ENCODE measurements at places on chromosomes 1 and 21.

DNA sequence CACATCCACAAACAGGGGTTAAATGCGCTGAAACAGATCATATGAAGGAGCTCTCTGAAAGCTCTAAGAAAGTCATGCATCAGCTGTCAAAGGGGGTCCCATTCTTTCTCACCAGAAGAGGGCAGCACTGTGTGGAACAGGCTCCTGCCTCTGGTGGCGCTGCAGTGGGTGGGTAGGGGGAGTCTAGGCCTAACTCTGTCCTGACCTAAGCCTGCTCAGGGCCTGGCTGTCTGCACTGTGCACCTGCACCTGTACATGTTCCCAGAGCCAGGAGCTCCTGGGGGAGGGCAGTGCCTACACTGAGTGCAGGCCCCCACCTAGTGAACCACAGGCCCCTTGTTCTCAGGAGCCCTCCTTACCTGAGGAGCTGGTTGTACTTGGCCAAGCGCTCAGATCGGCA, 16.0 kb downstream of the ENO1 start:
- DNase-seq, result peak; percentile 73

DNA sequence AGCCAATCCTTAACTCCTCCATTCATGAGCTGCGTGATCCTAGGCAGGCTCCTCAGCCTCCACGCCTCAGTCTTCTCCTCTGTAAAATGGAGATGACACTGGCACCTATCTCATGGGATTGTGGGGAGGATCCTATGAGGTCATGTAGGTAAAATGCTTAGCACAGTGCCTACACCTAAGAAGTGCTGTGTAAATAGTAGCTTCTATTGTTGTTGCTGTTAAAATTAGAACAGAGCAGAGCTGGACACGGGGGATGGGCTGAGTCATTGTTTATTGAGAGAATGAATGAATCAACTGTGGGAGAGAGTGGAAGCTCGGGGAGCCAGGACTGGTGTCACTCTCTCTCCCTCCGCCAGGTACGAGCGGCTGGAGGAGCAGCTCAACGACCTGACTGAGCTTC, 43.0 kb downstream of the TMCC2 start:
- no peak for DNase-seq

DNA sequence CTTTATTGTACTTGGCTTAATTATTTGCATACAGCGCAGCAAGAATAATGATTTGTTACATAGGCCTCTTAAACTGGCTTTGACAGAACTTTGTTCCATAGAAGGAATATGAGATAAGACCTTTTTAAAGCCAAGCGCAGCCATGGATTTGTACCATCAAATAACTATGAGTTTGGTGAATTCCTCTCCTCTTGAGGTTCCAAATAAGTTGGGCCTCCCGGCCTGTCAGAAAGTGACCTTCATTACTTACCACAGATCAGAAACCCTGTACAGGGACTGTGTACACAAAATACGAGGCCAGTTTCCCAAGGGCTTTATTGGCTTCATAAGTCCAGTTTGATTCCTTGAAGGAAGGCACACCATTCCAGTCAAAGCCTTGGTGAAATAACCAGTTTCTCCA, 21.8 kb upstream of the HSD3B1 start:
- no peak for DNase-seq

DNA sequence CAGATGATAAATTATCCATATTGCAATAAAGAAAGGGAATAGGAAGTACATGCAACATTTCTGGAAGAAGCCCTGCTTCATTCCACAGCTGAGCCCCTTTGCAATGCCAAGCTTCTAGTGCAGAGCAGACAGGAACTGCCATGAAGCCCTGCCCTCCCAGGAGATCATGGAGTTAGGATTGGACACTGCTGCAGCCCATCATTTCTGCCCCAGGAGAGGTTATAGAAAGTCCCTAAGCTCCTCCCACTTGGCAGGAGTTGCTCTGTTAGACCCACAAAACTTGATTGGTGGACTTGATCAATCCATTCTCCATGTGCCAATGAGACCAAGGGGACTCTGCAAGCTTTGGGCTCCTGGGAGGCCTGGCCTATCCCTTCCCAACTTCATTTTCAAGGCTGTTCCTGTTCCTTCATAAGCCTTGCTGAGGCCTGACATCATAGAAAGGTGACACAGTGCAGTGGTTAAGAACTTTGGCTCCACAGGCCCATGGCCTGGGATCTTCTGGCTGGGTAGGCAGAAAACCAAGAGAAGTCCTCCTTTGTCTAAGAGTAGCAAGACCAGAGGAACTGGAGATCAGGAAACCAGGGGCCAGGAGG, 1.3 kb upstream of the LAPTM5 start:
- no peak for DNase-seq

DNA sequence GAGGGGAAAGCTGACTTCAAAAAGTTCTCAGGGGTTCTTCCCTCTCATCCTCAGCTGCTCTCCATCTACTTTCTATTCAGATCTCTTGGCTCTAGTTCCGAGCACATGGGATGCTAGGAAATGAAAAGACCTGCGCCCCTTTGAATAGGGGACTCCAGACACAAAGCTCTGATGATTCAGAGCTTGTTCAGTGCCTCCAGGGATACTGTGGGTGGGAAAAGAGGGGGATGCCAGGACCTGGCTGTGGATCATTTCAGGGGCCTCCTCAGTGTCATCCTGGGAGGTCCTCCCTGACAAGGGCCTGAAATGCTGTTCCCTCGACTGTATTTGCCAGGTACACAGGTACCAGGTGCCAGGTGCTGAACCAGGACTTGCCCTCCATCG, 943 bp upstream of the KIAA0040 start:
- no peak for DNase-seq

DNA sequence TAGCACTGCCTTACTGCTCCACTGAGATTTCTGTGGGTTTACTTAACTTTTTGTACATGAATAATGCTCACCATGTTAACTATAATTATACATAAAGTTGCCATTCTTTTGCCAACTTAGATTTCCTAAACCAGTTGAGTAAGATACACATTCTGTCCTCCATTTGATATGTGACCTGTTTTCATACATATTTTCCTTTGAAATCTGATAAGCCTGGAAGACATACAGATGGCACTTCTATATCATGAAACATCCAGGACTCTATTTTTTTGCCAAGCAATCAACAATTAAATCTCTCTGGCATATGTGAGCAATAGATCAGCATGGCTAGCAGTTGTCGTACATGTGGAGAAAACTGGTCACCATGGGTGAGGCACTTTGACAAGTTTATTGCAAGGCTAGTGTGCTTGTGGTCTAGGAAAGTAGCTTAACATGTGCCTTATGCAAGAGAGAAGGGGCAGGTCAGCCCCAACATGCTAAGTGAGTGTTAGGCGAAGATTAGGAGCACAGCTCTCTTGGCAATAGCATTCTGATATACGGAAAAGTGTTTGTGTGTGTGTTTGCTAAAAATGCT, 14.2 kb downstream of the PRRX1 start:
- no peak for DNase-seq

GRCh38 chr1:241999026-241999425, at the start of gene MAP1LC3C:
MAP1LC3C (minus strand) TSS chr1:241999098; CDS start chr1:241999008, 90 bp downstream.
- no peak for DNase-seq

GRCh38 chr1:26177182-26177684, at the start of gene CNKSR1:
CNKSR1 (plus strand) TSS chr1:26177491; CDS start chr1:26177548, 57 bp downstream.
- no peak for DNase-seq

- no peak for DNase-seq
These were observed 23.9 kb downstream of the DCAF8 start for GRCh38 chr1:160238408-160238807.

- DNase-seq, result no peak
These were observed 59.4 kb upstream of the ATP1B1 start for GRCh38 chr1:169047074-169047473.

- DNase-seq, result no peak
These were observed 271.8 kb downstream of the HLX start for GRCh38 chr1:221150996-221151395.

DNA sequence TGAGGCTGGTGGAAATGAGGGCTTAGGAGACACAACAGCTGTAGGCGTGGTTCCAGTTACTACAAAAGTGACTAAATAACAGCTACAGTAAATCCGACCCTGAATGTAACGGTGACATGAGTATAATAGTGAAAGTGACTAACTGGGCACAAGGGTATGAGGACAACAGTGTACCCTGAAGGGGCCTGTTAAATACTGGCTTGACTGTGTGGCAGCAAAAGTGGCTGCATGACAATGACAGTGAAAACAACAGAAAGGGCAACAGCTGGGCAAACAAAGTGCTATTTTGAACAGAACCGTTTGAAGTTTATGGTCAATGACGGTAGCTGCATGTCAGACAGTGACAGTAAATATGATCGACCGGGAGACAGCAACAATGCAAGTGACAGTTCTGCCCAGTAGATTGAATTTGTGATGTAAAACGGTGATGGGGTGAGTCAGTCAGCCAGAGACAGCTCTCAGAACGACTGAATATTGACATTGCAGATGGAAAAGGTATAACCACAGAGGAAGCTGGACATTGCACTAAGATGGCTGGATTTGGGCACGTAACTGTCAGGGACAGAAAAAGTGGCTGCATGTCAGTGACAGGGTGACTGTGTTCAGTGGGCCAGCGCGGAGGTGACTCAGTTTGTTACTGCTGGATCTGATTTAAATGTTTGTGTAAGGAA, 1.2 kb upstream of the ZBTB40 start:
- no peak for DNase-seq

DNA sequence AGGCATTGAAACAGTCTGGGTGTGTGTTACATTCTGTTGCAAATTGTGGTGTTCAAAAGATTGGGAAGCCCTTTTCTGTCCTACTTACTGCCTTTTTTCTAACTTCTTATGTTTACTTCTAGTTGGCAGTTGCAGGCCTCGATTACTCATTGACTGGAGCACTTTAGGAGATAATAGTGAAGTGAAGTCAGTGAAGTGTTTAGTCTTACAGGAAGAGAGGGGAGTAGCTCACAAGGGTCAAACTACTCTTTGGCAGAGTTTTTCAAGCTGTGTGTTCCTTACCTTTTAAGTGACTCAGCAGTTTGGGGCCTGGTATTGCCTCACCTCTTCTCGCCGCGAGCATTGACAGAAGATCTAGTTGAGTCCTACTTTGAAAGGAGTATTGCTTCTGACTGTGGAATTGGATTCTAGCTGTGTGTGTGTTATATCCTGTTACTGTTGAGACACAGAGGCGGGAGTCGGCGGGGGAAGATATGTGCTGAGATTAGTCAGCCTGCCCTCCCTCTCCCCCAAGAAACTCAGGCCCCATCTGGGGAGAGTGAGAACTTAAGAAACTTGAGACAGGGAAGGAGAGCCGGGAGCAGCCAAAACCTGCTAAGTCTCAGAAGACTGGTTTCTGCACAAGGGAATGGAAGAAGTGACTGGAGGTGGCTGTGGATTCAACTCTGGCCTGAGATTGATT, 19.3 kb downstream of the AHCYL1 start:
- DNase-seq, result no peak

GRCh38 chr1:152086760-152087159, 2.1 kb downstream of the TCHHL1 start:
- no peak for DNase-seq

- DNase-seq, result no peak
These were observed 22.7 kb upstream of the PRKACB start for GRCh38 chr1:84121360-84121759.

DNA sequence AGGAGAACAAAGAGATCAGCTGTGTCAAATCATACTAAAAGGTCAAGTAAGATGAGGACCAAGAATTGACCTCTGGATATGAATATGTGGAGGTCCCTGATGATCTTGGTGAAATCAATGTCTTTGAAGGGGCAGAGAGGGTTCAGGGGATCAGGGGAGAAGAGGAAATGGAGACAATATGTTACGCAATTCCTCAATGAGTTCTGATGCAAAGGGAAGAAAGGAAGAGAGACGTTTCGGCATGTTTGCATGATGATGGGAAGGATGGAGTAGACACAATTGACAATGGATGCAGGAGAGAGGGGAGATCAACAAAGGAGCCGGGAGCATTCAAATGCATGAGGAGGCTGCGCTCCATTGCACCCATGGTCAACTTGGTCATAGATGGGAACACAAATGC, 36.0 kb upstream of the GUCA2B start:
- no peak for DNase-seq

All from D341Med (cell line).